ENCODE measurements at places on chromosomes 1 and 21.

- peak; percentile 23 for DNase-seq
Observed at GRCh38 chr1:154730259-154730658, 122.3 kb upstream of the ADAR start.

- DNase-seq: no peak
Observed at GRCh38 chr1:151213560-151213959, 15.2 kb downstream of the PIP5K1A start.

DNA sequence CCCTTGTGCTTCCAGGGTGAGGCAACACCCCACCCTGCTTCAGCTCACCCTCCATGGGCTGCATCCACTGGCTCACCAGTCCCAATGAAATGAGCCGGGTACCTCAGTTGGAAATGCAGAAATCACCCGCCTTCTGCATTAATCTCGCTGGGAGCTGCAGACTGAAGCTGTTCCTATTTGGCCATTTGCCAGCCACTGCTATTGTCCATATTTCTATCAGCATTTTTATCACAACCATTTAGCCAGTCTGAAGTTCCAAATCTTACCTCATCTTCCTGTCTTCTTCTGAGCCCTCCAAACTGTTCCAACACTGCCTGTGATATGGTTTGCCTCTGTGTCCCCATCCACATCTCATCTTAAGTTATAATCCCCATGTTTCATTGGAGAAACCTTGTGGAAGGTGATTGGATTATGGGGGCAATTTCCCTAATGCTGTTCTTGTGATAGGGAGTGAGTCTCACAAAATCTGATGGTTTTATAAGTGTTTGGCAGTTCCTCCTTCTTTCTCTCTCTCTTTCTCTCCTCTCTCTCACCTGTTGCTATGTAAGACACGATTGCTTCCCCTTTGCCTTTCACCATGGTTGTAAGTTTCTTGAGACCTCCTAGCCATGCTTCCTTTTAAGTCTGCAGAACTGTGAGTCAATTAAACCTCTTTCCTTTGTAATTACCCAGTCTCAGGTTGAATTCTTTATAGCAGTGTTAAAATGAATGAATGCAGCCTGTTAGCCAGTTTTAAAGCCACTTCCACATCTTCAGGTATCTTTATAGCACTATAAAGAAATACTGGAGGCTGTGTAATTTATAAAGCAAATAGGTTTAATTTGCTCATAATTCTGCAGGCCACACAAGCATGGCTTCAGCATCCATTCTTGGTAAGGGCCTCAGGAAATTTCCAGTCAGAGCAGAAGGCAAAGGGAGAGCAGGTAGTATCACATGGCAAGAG is 203.5 kb downstream of the FCRL5 start:
- no peak for DNase-seq

GRCh38 chr1:232550007-232550406 is 79.9 kb downstream of the SIPA1L2 start:
- DNase-seq: no peak

Data from SK-MEL-5 (cell line).